Fibroblast of skin of left biceps (primary cell): ENCODE measurements at places on chromosomes 7 and 10.
A peak's percentile ranks its signal among the peaks of the same experiment; 100 is the strongest.

DNA sequence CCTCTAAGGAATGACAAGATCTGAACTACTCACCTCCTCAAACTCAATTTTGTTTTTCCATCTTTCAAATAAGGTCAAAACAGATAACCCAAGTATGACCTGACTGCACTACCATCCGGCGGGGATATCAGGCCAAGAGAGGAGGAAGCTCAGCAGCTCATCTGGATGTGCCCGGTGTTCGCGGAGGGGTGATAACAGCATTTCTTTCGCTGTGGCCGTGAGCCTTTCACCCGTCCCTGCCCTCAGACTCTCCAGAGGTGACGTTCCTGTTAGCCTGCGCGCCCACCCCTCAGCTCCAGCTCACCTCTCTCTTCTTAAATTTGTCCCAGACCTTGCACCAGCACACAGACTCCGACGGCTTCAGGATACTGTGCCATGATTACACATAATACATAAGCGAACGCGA, 526 bp downstream of the ZNF248 start:
- DNase-seq: no peak

- peak; percentile 61 for DNase-seq
Measured at GRCh38 chr10:22655312-22655981, 58.9 kb downstream of the PIP4K2A start.

DNA sequence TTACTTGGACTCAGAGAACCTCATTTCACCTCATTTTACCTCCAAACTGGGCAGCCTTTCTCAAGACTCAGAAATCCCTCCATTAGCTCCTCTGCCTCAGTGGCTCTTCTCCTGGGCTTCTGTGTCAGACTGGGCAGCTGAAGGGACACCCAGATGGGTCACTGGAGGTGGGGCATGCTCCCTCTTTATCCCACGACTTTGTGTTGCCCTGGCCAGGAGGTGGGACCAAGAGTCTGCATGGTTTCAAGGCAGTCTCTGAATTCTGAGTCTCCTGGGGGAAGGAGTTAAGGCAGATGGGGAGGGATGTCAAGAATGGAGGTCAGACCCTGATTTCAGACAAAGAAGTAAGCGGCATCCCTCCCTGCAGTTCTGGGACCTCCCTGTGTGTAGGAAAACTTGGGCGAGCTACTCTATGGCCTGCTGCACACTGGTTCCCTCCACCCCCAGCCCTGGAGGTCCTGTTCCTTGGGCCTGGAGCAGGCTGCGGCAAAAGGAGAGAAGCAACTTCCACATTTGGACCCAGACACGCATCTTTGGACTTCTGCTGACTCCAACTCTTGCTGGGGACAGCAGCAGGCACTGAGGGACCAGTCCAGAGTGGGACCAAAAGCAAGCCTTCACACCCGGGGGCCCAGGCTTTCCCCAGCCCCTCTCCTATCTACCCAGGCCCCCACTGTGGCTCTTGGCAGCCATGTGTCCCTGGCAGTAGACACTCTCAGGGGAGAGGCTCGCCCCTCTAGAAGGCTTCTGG, 10.8 kb downstream of the POLL start:
- no peak for DNase-seq

DNA sequence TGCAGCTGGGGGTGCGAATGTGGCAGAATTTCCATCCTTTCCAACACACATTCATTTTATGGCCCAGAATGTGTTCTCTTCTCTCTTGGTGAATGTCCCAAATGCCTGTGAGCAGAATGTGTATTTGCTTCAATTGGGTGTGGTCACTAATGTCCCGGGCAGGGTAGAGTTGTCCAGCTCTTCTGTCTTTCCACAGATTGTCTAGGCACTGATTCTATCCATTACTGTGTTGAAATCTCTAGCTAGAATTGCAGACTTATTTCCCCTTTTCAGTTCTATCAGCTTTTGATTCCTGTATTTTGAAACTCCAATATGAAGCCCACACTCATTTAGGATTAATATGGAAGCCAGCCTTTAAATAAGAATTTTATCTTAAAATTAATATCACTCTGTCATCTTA, 14.0 kb upstream of the AKR1E2 start:
- DNase-seq: no peak

- no peak for DNase-seq
Measured at GRCh38 chr10:32039734-32040133, 16.5 kb downstream of the KIF5B start.

DNA sequence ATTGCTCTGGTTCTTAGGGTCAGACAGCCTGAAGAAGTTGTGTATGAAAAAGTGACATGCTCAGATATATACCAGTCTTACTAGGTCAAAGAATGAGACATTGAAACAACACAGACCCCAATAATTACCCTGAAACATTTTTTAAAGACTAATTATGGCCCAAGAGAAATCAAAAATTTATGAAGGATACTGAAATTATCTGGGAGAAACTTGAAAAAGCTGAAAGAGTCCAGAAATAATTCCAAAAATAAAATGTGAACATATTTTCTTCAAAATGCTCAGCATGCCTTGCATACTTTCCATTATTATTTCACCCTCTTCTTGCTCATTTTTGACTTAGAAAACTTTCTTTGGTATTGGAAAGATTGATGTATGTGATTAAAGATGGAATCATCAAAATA, 198.9 kb upstream of the CCDC6 start:
- DNase-seq: no peak

DNA sequence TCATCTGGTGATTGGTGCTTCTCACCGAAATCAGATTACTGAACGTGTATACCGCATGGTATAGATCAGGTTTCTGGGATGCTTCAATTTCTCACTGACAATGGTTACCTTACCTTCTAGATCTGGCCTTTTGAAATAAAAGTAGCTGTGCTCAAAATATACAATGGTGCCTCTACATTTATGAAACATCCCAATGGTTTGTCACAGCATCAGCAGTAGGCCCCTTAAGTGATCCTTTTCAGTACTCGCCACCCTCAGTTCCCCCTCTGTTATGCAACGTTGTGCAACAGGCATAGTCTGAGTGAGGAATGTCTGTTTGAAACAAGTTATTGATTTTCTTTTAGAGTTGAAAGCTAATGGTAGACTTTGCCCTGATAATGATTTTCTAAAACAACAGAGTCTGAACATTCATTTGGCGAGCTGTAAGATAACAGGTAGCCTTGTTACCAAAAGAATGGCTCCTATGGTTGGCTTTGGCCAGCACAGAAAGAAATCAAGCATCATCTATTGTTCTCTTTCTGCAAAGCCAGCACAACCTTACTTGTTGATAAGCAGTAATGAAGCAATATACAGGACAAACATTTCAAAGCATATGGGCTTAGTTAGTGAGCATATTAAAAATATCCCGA, 693.9 kb downstream of the PARD3 start:
- no peak for DNase-seq

DNA sequence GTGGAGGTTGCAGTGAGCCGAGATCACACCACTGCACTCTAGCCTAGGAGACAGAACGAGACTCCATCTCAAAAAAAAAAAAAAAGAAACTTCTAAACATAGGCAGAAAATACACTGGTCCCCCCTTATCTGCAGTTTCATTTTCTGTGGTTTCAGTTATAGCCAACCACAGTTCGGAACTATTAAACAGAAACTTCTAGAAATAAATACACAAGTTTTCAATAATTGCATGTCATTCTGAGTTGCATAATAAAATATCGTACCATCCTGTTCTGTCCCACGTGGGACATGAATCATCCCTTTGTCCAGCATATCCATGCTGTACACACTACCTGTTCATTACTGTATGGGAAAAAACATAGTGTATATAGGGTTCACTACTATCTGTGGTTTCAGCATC, 8.0 kb downstream of the XRCC2 start:
- DNase-seq: no peak

- DNase-seq: no peak
Measured at GRCh38 chr7:101795461-101795860, 22.0 kb upstream of the CUX1 start.

- DNase-seq: no peak
Measured at GRCh38 chr7:130189343-130189742, 15.9 kb downstream of the TMEM209 start.

- no peak for DNase-seq
Measured at GRCh38 chr10:5814110-5815107, 1.2 kb upstream of the GDI2 start.

DNA sequence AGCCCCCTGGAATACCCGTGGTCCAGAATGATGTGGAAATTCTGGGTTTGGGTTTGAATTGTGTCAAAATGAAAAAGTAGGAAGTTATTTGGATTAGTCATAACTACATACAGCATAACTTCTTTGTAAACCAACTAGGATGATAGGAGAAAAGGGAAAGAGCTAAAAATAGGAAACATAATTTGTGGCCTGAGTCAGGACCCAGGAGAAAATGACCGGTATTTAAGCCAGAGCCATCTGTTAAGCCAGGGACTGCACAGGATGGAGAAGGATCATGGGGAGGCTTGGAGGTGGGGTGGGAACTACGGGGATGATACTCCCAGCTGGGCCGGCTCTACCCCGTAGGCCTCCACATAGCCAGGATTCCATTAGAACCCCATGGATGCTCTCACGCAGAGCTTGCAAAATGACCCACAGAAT, 98.6 kb downstream of the MYOF start:
- peak; percentile 82 for DNase-seq

DNA sequence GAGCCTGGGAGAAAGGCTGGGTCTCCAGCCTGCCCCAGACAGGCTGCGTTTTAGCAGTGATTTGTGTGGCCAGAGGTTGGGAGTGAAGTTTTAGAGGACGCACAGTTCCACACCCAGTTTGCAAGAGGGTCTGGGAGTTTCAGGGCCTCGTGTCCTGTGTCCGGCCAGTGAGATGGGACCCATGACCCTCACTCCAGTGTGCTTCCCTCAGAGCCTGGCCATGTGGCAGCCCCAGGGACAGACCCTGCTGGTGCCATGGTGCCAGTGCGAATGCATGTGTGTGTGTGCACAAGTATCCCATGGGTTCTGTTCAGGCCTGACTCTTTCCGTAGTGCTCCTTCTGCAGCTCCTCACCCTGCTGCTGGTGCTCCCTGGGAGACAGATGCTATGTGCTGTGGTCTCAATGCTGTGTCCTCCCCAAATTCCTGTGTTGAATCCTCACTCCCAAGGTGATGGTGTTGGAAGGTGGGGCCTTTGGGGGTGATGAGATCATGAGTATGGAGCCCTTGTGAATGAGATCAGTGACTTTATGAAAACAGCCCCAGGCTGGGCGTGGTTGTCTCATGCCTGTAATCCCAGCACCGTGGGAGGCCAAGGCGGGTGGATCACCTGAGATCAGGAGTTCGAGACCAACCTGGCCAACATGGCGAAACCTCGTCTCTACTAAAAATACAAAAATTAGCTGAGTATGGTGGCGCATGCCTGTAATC, 16.5 kb downstream of the ECHDC3 start:
- no peak for DNase-seq

DNA sequence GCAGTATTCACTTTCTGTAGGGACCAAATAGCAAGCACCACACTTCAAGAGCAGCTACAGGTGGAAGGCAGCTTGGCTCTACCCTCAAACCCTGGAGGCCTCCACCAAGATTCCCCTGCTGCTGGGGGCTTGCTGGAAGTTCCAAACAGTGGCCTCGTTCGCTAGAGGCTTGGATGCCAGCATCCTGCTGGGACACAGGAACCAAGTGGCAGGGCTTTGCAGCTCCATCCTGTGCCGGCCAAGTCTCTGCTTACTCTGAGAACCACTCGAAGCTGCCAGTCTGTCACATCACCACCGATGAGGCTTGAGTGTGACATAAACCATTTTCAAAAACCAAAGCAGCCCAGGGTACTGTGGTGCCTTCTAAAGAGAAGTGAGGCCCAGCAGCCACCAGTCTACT, 69.2 kb upstream of the UNC5B start:
- DNase-seq: no peak

DNA sequence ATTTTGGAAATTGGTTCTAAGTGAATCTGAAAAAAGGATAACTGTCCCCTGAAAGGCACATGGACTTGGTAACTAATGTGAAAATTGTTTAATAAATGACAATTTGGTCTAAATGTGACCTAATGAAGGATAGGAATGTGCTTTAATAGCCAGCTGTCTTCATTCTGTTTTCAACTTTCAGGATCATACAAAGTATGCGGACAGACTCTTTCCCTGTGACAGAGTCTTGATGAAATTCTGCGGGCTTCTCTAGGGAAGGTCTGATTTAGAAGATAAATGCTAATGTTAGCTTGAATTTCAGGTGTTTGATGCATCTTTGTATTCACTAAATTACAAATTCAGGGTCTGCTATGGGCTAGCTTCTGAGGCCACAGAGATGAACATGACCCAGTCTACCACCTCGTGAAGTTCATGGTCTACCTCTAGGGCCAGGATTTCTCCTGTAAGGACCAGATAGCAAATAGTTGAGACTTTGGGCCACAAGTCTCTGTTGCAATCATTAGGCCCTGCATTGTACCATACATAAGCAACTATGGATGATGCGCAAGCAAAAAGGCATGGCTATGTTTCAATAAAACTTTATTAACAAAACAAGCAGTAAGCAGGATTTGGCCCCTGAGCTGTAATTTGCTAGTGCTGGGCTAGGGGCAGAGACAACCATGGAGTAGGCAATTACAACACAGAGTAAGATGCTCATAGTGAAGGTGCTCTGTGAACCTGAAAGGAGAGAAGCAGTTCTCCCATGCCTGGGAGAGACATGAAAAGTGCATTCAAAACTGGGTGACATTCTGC, 368.6 kb downstream of the INHBA start:
- no peak for DNase-seq

GRCh38 chr7:22945584-22945983, 68.3 kb downstream of the HYCC1 start:
- DNase-seq: no peak

DNA sequence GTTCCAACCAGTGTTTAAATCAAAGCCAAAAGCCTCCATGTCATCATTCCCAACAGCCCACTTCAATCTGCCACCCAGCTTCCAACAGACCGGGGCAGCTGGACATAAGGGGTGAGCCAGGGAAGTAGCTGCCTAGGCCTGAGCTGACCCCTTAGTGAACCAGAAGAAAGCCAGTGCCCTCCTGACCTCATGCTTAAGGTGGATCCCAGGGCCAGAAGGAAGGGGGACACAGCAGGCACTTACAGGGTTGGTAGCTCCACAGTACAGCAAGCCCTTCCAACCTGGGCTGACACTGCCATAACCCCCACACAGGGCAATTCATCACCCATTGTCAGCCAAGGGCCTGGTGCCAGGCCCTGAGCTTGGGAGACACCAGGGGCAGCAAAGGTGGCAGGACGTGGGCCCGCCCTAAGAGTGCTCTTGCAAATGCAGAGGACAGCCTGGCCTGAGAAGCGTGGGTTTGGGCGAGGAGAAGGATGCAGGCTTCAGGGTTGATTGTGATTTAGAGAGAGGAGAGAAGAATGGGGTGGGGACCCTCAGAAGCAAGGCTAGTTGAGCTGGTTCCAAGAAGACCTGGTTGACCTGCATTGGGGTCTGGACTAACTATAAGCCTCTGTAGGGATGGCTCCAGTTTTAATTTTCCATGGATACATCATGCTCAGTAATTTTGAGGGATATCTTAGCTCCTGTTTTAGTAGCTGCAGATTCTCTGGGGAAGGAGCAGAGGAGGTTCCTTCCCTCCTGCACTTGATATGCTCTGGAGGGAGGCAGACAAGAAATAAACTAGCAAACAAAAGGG, 3.1 kb upstream of the CYP26A1 start:
- DNase-seq: no peak
